ENCODE measurements at places on chromosomes 4 and X.

DNA sequence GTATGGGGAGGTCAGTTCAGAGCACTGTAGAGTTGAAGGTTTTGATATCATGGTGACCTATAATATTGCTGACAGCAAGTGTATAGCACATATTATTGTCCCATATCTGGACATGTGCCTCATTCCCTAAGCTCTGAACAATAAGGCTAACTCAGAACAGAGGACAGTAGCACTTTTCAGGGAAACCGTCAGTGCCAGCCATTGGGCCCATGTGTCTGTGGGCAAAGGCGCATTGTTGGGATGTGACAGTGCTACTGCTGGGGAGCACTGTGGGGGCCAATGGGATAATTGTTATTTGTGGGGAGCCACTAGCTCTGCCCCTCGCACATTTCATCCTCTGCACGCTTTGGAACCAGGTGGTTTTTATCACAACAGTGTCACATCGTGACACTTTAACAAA is 136.2 kb downstream of the ELOVL6 start:
- no peak for DNase-seq

DNA sequence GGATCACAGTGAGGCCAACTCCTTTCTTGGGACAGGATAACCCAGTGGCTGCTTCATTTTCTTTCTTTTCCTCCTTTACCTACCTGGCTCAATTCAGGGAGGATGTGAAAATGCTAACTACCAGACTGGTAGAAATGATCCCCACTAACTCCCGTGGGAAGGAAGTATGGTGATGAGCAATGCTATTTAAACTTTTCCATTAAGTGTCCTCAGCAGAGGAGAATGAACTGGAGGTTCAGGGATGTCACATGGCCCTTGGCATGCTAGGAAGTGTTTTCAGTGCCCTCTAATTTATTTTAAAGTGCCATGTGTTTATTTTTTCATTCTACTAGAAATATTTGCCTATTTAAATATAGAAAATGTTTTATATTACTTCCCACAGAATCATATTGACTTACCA is 363.9 kb downstream of the PPP3CA start:
- DNase-seq: no peak

GRCh38 chr4:120960656-120961267 is 38.2 kb upstream of the PRDM5 start:
- no peak for DNase-seq

DNA sequence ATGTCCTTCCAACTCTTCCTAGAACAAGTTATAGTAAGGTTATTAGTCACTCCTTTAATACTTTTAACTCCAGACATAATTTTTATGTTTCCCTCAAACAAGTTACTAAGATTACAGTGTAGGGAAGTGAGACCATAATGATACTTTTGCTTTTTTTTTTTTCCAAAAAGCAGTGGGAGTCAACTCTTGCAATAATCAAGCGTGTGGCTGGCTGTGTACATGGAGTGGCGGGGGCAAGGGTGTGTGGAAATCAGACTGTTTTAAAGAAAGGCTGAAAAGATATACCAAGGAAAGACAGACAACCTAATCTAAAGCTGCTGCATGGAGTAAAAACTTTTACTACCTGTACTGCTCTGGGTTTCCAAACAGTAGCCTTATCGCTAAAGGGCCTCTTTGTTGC is 4.1 kb downstream of the NOA1 start:
- DNase-seq: no peak

- peak; percentile 50 for DNase-seq
Measured at GRCh38 chrX:153726286-153727122, 1.8 kb downstream of the ABCD1 start.

DNA sequence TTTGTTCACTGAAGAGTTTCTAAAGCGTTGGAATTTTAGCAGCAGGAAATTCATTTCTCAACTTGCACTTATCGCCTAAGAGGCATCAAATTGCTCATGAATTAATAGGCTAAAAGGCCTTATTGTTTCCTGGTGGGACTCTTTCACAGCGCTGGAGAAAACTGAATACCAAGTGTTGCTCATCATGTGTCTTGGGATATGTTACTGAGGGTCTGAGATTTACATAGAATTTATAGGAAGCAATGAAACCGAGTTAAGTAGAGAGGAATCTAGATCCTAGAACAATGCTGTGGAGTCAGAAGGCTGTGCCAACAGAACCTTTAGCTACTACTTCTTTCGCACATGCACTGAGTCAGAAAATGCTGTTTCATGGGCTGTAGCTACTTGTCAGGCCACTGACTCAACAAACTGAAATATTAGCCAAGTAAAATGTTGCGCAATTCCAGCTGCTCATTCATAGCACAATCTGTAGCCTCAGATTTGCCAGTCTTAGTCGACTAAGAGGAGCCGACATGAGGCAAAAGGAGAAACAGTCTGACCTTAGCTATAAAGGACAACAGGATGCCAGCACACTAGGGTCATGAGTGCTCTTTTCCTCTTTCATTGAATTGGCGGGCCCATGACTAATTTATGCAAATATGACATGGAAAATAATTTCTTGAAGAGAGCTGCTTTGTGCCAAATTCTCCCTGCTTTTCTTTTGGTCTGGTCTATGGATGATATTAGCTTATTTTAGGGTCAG is 35.9 kb upstream of the CXCL8 start:
- DNase-seq: no peak

DNA sequence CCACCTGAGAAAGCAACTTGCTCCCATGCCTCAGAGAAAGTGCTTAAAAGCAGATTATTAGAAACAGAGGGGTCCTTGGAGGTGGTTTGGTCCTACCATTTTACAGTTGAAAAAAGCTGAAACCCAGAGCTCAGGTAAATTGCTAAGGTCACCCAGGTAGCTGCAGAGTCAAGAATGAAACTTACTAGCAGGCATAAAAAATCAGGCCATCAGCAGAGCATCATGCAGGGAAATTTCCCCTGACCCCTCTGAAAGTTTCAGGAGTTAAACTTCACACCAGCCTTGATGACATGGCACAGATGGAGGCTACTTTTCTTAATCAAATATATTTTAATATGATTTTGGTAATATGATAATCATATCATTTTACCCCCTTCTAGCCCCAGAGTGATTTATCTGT is 70.3 kb downstream of the IRF2 start:
- no peak for DNase-seq

GRCh38 chr4:3031357-3032082 is 42.8 kb downstream of the HTT-AS start:
- DNase-seq: no peak

DNA sequence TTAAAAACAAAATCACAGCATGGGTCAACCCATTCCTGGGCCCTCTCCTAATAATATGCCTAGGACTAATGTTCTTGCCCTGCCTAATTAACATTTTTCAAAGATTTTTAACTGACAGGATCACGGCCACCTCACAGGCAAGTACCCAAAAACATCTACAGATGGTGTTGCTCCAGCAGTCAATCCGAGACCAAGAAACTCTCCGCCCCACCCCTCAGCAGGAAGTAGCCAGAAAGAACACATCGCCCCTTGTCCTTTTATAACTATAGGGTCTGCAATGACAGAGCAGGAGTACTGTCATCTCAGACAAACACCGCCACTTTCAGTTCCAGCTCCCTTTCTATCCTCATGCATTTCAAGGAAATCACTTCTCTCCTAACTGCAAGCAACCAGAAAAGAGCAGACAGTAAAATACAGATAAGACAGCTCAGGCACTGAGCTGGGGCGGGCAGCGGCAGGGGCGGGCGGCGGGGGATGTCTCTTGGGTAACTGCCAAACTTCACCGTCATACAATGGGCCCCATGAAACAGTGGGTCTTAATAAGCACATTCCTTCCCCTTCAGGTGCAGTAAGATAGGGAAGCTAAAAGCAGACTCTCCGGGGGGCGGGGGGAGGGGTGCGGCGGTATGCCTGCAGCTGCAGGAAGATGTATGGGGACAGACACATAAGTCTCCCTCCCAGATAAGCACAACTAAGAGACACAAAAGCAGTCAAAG is 67.4 kb downstream of the ZNF182 start:
- peak; percentile 38 for DNase-seq

GRCh38 chrX:151396042-151396824 is 773 bp upstream of the VMA21 start:
- DNase-seq: peak; percentile 57

GRCh38 chrX:134373736-134374135 is 86.2 kb upstream of the HPRT1 start:
- no peak for DNase-seq

GRCh38 chr4:38803833-38804653 is 548 bp downstream of the TLR1 start:
- DNase-seq: peak; percentile 61

- DNase-seq: no peak
Measured at GRCh38 chr4:168722391-168722790, 225.5 kb downstream of the PALLD start.

- DNase-seq: no peak
Measured at GRCh38 chrX:52425775-52426174, 57.0 kb downstream of the XAGE2 start.

- DNase-seq: no peak
Measured at GRCh38 chr4:184860018-184860779, 34.4 kb upstream of the ACSL1 start.

DNA sequence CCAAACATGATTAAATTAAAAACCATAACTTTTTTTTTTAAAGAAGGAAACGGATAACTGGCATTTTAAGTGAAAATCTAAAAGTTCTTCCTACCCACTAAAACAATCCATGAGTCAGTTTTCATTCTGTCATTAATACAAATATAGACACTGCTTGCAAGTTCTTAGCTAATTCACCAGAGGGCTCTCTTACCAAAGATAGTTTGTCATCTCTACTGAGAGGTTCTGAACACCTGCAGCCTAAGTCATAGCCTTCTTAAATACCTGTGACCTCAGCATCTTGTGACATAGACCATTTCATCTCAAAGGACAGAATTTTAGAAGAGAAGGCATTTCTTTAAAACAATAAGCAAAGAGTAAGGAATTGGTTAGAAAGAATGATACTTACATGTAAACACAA is 65.3 kb upstream of the FAM120C start:
- DNase-seq: no peak

- DNase-seq: no peak
Measured at GRCh38 chr4:20288846-20289512, 37.3 kb downstream of the SLIT2 start.

- DNase-seq: no peak
Measured at GRCh38 chrX:2913118-2913517, 16.0 kb downstream of the ARSD start.

DNA sequence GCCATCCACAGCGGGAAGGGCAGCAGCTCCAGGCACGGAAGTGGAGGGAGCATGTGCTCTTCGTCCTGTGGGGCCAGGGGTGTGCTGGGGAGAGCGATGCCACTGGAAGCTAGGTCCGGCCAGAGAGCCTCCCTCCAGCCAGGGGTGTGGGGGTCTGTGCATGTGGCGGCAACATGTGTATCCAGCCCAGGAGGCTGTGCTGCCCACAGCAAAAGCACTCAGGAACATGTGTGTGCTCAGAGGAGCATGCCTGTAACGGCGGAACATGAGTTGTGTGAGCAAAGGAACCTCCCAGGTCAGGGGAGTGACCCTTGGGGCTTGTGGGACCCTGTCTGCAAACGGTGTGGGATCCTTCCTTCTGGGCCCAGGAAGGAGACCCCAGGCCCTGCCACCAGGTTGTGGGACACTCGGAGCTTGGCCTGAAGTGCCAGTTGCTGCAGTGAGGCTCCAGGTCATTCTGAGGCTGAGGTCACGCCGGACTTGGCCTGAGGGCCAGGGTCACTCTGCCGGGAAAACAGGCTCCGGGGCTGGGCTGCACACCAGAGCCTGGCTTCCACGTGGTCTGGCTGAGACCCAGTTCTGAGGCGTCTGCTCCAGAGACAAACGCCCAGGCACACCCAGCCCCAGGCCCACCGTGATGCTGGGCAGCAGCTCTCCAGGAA is 37.2 kb downstream of the CPLX1 start:
- no peak for DNase-seq

DNA sequence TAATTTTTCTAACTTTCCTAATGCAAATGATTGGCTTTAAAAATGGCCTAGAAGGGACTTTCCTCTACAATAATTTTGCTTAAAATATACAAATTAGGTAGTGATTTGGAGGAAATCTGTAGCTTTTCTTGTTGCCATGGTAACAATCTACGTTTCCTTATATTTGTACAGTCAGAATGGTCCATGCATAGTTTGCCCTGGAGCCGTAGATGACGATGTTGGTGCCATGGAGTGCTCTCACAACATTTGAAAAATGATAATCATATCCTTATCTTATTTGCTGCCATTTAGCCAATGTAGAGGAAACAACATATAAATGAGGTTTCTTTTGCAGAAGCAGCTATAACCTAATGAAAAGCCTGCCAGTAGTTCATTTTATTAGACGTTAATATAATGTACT is 89.0 kb upstream of the NMU start:
- DNase-seq: no peak

GRCh38 chr4:101050088-101050836 is 297.1 kb downstream of the PPP3CA start:
- no peak for DNase-seq

GRCh38 chr4:52982946-52983340 is 120.8 kb downstream of the RASL11B start:
- DNase-seq: no peak

DNA sequence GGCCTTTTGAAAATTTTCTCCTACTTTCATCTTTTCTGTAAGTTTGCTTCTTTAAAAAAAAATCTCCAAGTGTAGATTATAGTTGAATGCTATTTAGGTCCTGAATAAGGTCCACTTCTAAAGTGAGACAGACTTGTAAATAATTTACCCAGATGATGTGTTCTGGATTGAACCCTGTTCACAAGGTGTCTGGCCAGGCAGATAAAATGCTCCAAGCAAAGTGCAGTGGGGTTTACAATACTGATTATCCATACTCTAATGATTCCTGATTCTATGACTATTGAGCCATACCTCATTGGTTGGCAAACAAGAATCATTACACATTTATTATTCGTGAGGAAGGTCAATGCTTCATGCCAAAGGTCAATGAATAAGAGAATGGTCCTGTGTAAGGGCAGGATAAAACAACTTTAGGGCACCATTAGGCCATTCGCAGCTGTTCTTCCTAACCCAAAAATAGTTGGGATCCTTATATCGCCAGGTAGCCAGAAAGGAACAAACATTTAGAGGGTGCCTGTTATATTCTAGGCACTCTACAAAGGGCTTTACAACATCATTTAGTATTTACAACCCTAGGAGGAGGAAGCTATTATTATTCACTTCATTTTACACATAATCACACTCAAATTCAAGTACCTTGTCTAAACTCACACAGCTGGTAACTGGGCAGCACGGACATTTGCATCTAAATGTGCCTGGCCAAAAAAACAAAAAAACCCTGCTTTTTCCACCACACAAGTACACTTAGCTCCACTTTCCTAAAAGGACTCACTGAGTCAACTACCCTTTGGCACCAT is 18.6 kb upstream of the SAT1 start:
- no peak for DNase-seq

DNA sequence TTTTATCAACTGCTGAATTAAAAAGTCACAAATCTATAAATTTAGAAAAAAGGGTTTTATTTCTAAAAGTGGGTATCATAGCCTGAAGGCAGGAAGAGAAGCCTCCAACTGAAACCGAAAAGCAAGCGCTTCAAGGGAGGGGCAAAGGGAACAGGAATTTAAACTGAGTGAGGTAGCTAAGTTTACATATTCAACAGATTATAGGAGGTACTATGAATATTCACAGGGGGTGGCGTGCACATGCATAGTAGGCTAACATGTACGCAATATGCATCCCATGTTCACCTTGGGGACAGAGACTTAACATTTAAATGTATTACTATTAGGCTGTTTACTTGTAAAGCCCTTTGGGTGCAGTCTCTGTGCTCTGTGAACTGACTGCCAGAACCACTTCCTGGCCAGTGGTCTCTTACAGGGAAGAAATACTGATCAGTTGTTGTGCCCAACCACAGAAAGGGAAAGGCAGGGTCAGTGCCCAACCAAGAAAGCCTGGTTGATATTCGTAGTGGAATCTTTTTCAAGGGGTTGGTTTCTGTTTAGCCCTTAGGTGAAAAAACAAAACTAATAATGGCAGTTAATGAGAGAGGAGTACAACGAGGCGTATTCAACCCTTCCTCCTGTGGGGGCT is 168.7 kb upstream of the GALNTL6 start:
- DNase-seq: no peak
